ENCODE measurements at places on chromosomes 2 and 18.
A peak's percentile ranks its signal among the peaks of the same experiment; 100 is the strongest.

DNA sequence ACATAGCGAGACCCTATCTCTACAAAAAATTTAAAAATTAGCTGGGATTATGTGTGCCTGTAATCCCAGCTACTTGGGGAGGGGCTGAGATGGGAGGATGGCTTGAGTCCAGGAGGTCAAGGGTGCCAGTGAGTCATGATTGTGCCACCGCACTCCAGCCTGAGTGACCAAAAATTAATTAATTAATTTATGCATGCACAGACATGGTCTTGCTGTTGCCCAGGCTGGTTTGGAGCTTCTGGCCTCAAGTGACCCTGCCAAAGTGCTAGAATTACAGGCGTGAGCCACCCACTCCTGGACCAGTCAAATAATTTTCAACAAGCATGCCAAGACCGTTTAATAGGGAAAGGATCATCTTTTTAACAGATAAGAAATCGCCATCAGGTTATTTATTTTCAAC, 57.7 kb upstream of the TFCP2L1 start:
- no peak for DNase-seq

GRCh38 chr18:49238433-49239042, 221.9 kb downstream of the DYM start:
- peak; percentile 73 for DNase-seq

- DNase-seq: no peak
These were observed 153.2 kb downstream of the DDX1 start for GRCh38 chr2:15744820-15745219.

GRCh38 chr2:69762513-69763494, 20.9 kb downstream of the ANXA4 start:
- DNase-seq: no peak

GRCh38 chr2:204468746-204469429, 76.4 kb upstream of the PARD3B start:
- DNase-seq: no peak

- no peak for DNase-seq
These were observed 116.8 kb downstream of the NDUFA10 start for GRCh38 chr2:239908308-239908707.

DNA sequence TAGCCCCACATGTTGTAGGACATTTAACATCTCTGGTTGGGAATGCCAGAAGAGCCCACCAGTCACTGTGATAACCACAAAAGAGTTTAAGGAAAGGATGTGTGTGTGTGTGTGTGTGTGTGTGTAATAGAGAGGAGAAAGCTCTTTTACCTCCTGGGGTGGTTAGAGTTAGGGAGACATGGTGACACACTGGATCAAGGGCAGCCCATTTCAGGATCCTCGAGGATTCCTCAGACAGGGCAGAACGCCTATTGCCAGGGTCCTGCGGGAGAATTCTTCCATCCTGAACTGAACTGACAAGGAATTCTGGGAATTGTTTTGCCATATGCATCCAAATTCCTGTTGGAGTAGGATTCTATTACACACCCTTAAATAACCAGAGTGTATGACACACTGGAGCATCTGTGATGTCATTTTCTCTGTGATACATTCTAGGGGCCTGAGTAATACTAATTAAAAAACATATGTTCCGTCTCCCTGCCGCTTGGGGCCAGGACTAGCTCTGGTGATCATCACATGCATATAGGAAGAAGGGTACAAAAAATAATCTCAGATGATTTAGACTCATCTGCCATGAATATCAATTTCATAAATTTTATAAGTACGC, 156.4 kb upstream of the MMADHC start:
- no peak for DNase-seq

GRCh38 chr18:22152093-22152492, 17.3 kb upstream of the GATA6 start:
- no peak for DNase-seq

GRCh38 chr2:128775914-128776285, 457.2 kb upstream of the HS6ST1 start:
- DNase-seq: no peak

DNA sequence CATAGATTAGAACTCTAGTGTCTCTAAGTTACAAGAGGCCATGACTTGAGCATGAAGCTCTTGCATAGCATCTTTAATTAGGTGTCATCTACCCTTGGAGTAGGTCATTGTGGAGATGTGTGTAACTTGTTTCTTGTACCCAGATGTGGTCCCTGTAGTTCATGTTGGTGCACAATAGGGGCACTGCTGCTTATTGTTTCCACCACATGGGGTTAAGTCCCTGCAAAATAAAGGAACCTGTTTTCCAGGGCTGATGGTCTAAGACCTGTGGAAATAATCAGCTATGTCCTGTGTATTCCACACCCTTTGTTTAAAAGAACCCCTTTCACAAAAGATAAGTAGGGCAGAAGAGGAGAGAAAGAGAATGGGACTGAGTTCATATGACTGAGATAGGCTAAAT, 28.6 kb downstream of the ASXL3 start:
- DNase-seq: no peak

DNA sequence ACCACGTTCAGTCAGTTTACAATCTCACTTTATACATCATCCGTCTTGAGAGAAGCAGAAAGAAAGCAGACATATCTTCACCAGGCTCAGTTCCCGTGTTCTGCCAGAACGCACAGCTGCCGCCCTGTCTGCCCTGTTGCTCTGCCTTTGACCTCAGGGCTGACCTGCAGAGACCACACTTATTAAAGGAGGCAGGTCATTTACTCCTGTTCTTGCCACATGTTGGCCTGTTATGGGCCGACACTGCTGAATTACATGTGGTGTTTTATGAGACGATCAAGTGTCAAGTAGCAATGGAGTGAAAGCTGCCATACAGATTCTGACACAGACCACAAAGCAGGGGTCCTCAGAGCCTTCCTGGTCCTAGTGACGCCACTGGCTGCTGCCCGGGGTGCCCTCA, 232.2 kb downstream of the TTC32 start:
- DNase-seq: no peak

- no peak for DNase-seq
These were observed 107.2 kb upstream of the CAPN13 start for GRCh38 chr2:30914456-30914855.

DNA sequence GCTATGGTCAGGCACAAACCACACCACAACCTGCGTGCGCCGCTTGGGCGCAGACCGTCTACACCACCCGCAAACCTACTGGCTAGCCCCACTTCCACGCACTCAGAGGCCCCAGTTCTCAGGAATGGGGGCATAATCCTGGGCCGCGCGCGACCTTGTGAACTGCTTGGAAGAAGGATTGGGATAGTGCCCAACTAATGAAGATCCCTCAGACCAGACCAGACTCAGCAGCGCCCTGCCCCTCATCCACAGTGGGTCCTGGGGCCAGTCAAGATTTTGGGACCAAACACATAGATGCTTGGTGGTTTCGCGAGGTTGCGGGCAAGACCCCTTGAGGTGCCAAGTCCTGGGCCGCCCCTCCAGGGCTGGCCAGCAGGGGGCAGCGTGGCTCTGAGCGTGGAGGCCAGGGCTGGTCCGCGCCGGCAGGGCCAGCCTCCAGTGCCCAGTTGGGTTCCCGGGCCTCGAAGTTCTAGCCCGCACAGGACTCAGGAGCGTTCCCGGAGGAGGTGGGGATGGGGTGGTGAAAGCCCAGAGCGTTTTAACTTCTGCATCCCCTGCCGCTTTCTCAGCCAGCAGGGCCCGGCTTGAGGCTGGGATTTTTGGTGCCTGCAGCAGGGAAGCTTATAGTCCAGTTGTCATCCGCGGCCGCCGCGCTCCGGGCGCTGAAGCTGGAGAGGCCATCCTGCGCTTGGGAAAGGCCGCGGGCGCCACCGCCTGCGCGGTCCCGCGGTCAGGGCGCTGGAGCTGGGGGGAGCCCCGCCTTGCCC, 8.3 kb downstream of the OSR1 start:
- DNase-seq: peak; percentile 87

- no peak for DNase-seq
These were observed 18.8 kb downstream of the MPPE1 start for GRCh38 chr18:11889284-11889683.

GRCh38 chr2:65675350-65675749, 243.0 kb upstream of the SPRED2 start:
- DNase-seq: no peak

GRCh38 chr2:218876562-218877219, 4.0 kb upstream of the WNT10A start:
- peak; percentile 92 for DNase-seq

- peak; percentile 36 for DNase-seq
These were observed 3.8 kb downstream of the VPS54 start for GRCh38 chr2:64015391-64015790.

DNA sequence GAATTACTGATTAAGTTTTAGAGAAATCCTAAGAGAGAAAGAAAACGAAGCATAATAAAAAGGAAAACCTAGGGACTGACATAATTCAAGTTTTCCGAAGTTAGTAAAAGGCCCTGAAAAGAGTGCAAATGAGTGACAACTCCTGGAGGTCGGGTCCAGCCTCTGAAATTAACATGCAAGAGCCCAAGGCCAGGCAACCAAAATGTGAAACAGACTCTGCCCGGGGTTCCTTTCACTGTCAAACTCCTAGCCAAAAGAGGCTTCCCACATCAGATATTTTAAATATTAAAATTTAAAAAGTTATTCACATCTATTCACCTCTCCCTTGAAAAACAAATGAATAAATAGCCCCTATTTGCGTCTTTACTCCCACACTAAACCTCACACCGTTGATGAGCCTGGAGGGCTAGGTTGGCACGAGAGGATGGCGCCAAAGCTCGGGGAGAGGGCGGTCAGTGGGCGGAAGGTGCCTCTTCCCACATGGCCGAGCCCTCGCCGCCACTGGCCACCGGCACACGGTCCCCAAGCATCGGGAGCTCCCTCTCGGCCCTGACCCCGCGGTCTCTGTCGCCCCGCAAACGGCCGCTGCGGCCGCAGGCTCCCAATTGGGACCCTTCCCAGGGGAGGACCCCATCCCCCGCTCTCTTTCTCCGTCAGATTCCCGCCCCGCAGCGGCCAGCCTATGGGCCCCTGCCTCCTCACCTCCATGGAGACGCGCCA, 630 bp downstream of the PPM1G start:
- DNase-seq: peak; percentile 71

GRCh38 chr2:39712953-39713352, 47.2 kb downstream of the TMEM178A start:
- no peak for DNase-seq

DNA sequence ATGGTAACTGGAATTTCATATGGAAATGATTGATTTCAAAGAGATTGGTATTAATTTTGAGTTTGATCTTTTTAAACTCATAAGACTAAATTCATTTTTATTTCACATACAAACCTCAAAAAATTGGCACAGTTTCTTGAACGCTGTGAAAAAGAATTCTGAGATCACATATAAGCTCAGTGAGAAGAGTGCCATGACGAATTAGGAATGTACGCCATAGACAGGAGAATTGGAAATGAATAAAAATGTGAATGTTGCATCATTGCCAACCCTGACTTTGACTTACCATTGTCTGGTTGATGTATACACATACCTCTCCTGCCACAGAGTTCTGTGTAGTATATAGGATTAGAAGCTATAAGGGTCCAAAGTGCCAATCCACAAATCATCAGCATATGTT, 290.4 kb upstream of the ZC3H15 start:
- DNase-seq: no peak

GRCh38 chr2:146004462-146004861, 1484.5 kb upstream of the ZEB2 start:
- no peak for DNase-seq

DNA sequence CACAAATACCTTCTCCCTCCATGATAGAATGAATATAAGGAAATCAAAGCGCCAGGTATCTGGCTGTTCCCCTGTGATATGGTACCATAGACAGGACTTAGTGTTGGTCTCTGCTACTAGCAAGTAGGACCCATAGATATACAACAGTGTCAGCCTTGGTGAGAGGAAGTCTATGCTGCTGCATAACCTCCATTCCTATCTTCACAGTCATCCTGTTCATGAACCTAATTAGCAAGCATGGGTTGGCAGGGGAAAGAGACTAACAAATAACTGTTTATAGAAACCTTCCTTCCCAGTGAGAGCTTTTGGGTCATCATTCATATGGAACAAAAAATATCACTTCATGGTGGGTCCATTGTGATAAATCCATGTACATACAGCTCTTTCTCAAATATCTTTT, 188.9 kb upstream of the FAM98A start:
- no peak for DNase-seq

DNA sequence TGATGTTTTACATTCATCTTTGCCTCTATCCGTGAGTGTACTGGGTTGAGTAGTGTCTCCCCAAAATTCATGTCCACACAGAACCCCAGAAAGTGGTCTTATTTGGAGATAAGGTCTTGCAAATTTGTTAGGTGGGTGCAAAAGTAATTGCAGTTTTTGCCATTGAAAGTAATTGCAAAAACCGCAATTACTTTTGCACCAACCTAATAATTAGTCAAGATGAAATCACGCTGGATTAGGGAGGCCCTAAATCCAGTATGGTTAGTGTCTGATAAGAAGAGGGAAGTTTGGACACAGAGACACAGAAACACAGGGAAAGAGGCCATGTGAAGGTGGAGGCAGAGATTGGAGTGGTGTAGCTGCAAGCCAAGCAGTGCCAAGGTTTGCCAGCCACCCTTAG, 57.8 kb upstream of the SPRED2 start:
- DNase-seq: no peak

GRCh38 chr18:48541026-48541746, 2.4 kb downstream of the CTIF start:
- DNase-seq: peak; percentile 69

DNA sequence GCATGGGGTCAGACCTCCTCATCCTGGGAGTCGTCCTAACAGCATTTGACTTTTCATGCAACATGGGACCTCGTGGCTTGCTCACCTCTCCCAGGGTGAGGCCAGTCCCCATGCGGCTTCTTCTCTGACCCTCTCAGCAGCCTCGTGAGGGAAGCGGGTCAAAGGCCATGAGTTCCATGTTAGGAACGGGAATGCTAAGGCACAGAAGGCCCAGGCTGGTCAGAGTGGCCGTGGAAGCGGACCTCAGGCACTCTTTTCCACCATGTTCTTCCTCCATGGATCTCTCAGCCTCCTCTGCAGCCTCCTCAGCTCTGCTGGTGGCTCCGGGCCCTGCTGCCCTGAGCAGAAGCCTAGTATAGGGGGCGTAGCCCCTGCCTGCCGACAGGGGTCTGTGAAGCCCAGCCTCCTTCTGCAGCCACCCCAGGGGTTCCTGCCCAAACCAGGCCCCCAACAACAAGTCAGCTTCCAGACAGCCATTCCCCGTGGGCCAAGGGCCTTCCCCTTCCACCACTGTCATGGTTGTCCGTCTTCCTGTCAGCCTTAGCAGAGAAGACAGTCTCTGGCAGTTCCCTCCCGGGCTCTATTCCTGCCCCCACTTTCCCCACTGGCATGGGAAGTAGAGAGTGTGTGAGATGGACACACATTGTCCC, 60.0 kb upstream of the OTOF start:
- DNase-seq: no peak

DNA sequence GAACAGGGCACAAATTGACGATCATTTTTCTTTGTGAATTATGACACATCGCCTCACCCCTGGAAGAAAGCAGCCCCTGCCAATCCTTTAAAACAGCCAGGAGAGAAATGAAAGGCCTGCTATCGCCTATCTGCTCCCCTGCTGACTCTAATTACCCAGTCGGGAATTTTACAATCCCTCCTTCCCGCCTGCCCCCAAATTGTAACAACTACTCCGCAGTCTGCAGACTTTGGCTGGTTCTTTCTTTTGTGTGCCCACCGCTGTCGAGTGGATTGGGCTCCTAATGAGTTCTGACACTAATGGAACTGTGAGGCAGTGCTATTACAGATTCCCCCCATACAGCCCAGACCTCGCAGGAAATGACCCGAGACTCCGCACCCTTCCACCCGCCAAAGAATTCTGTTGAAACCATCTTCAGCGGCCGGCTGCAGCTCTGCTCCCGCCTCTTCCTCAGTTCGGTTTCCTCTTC, 281.2 kb upstream of the PARD3B start:
- DNase-seq: no peak

- DNase-seq: no peak
These were observed 23.6 kb downstream of the ALPK2 start for GRCh38 chr18:58605027-58606020.

All from activated CD4-positive, alpha-beta T cell treated with anti-CD3 and anti-CD28 coated beads, Interleukin-2, amount 10 ng/mL, durations not matched to agents 24 days and 14 days (primary cell).